Aorta (tissue), 5 donors: ENCODE measurements at places on chromosomes 1 and 21. TPM values are rescaled to one million over a fixed set of nuclear protein-coding genes. Genes with fewer than 3 reads are reported as not detected.

DNA sequence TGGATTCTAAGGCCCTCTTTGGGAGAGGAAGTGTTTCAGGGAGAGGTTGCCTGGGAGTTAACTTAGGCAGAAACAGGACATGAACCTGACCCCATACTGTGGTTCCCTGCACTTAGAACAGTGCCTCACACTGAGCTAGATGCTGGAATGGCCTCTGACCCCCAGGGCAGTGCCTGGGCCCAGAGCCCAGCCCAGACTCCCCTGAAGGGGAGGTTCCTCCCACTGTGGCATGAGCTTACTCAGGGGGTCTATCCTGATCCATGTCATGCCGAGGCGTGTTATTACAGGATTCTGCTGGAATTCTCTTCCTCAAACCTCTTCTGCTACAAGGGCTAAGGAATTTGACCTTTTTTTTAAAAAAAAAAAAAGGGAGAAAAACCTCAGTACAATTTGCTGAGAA is 72.2 kb downstream of the MRPL37 start:
- H3K4me3 ChIP-seq = no peak overlapping the region
- DNase-seq = no peak
- peak overlapping the region; percentile 95 for H3K27ac ChIP-seq
- no peaks in the 10 kb centered on the region for H3K36me3 ChIP-seq

DNA sequence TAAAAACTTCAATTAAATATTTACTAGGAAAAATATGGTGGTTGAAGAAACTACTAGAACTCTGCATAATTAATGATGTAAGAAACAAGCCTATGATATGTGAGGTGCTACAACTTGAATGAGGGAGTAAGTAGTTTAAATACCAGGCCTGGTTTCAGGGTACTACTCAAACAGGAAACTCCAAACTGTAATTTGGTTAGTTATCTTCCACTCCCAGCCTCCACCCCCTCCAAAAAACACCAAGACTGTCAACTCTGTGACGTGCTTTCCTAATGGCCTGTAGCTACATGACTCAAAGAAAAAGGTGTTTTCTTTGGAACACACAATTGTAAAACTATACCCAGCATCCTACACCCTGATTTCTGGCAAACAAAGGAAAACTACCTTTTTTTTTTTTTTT is 55.9 kb upstream of the RCC1 start:
- no peak overlapping the region for H3K27ac ChIP-seq
- no peaks in the 10 kb centered on the region for H3K36me3 ChIP-seq

GRCh38 chr1:185819798-185820197 is 85.6 kb downstream of the HMCN1 start:
- no peak for DNase-seq
- H3K27me3 ChIP-seq = no peaks in the 10 kb centered on the region
- H3K4me1 ChIP-seq = no peaks in the 10 kb centered on the region
- no peak overlapping the region for H3K27ac ChIP-seq
- no peaks in the 10 kb centered on the region for H3K36me3 ChIP-seq

The SASS6 gene
- 2.1 TPM for total RNA-seq

The SPOCD1 gene
- 9.0 TPM for total RNA-seq
